Ascending aorta (tissue), 2 donors: ENCODE measurements at places on chromosomes 1 and 21.

GRCh38 chr1:99691175-99691574, 45.3 kb downstream of the PALMD start:
- DNase-seq, result no peak

DNA sequence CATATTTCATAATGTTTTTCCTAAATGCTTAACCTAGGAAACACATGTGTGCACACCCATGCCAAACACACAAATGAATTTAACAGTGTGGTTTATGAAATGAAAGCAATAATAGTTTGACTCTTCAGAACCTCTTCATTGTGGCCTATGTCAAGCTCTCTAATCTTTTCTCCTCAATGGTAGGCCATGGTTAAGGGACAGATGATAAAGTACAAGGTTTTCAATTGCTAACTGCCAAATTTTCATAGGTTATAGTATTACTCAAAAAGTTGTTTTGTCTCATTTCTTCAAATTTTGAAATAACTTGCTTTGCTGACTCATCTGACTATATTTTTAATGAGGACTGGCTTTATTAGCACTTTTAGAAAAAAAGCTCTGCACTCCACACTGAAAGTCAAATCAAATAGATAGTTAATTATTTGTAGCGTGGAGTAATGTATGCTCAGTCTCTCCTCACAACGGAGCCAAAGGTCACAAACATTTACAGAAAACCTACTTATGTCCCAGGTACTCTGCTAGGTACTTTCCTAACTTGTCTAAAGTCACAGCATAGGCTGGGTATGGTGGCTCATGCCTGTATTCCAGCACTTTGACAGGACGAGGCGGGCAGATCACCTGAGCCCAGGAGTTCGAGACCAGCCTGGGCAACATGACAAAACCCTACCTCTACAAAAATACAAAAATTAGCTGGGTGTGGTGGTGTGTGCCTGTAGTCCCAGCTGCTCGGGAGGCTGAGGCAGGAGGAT, 3.0 kb upstream of the ADCY10 start:
- DNase-seq, result no peak

DNA sequence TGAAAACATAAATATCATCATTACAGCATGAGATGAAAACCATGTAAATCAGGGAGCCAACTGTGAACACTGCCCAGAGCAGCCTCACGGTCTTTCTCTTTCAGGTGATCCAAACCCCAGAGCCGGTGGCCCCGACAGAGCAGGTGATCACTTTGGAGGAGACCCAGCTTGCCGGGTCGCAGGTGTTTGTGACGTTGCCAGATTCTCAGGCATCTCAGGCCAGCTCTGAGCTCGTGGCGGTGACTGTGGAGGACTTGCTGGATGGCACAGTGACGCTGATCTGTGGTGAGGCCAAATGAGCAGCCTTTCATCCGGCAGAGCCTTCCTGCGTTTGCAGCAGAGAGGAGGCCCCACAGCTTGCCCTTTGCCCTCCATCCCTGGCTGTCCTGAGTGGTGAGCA, 37.2 kb upstream of the EPHA8 start:
- DNase-seq, result no peak

GRCh38 chr1:213568929-213569815, 418.6 kb upstream of the PROX1 start:
- DNase-seq, result no peak

DNA sequence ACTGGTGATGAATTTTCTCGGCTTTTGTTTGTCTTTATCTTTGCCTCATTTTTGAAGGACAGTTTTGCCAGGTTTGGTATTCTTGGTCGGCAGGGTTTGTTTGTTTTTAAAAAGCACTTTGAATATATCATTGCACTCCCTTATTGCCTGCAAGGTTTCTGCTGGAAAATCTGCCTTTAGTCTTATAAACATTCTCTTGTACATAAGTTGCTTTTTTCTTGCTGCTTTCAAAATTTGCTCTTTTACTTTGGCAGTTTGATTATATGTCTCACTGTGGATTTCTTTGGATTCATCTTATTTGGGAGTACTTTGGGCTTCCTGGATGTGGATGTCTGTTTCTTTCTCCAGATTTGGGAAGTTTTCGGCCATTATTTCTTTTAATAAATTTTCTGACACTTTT, 58.1 kb upstream of the C1orf146 start:
- no peak for DNase-seq
